ENCODE measurements at places on chromosomes 13 and 19. TPM values are rescaled to one million over a fixed set of nuclear protein-coding genes. Genes with fewer than 3 reads are reported as not detected.

- DNase-seq: no peak
These were observed 11.9 kb downstream of the GRAMD1A start for GRCh38 chr19:35011737-35012682.

DNA sequence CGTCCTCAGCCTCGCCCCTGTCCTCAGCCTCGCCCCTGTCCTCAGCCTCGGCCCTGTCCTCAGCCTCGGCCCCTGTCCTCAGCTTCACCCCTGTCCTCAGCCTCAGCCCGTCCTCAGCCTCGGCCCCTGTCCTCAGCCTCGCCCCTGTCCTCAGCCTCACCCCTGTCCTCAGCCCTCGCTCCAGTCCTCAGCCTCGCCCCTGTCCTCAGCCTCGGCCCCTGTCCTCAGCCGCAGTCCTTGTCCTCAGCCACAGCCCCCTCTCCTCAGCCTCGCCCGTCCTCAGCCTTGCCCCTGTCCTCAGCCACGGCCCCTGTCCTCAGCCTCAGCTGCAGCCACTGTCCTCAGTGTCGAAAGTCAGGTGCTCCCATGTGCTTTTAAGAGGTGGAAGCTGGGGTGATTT is 10.5 kb downstream of the C13orf46 start:
- DNase-seq: no peak

- peak; percentile 33 for DNase-seq
These were observed 258.2 kb upstream of the STARD13 start for GRCh38 chr13:33543631-33544265.

GRCh38 chr13:100139817-100140216 is 50.9 kb downstream of the PCCA start:
- no peak for DNase-seq

DNA sequence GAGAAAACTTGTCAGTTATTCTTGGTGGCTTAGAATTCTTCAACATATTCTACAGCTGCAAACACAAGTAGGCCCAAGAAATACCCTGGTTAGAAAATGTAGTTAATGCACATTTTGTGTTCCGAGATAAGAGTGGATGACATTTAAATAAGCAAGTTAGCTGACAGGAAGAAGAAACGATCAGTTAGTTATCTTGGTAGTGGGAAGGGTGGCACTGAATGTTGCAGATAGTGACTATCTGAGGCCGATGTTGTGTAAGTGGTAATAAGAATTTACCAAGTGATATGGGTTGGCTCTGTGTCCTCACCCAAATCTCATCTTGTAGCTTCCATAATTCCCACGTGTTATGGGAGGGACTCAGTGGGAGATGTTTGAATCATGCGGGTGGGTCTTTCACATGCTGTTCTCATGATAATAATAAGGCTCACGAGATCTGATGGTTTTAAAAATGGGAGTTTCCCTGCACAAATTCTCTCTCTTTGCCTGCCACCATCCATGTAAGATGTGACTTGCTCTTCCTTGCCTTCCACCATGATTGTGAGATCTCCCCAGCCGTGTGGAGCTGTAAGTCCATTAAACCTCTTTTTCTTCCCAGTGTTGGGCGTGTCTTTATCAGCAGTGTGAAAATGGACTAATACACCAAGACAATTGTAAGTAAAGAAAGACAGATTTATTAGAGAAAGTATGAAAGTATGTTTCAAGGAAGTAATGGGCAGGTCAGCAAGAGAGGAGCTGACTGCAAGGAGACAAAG is 10.9 kb upstream of the AKAP11 start:
- no peak for DNase-seq

DNA sequence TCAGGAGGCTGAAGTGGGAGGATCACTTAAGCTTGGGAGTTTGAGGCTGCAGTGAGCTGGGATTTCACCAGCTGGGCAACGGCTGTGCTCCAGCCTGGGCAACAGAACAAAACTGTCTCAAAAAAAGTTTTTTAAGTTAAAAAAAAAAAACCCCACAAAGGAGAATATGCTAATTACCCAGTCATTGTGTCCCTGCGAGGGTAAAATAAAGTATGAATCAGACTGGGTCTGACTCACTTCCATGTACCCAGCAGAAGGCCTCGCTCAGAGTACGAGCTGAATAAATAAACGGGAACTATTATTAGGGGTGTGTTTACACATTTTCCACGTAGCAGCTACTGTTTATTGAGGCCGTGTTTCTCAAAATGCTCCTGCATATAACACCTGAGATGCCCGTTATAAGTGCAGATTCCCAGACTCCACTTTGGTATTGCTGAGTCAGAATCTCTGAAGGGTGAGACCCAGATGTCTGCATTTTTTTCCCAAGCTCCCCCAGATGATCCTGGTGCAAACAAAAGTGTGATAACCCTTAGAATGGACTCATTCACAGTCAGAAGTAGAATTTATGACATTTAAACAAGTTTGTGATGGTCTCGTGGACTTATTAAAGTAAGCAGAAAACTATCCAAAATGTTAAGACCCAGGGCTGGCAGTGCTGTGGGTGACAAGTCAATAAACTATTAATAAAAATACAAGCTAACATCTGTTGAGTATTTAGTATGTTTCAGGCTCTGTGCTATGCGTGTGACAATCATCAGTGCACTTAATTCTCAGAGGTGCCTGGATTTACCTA is 28.2 kb downstream of the KCNC3 start:
- no peak for DNase-seq

DNA sequence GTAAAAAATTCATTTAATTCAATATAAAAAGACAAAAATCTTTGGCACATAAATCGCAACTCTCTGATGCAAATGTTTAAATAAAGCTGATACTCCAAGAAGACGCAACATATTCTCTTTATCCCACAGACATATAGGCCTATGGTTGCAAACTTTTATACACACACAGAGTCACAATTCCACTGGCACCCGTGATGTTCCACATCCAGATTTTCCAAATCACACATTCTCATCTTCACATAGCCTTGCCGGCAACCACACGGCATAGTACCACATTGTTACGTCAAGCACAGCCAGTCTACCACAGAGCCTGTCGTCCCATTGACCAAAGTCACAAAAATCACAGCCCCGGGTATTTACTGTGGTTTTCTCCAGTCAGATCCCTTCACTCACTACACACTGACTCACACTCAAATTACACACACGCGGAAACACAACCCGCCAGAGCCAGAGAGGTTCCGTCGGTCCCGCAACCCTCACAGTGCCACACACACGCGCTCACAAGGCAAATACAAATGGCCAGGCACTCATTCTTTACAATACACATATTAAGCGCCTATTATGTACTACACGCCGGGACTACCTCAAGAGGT is 546 bp upstream of the ZNF546 start:
- DNase-seq: peak; percentile 54

- no peak for DNase-seq
These were observed 2.7 kb upstream of the ASPDH start for GRCh38 chr19:50516456-50516855.

DNA sequence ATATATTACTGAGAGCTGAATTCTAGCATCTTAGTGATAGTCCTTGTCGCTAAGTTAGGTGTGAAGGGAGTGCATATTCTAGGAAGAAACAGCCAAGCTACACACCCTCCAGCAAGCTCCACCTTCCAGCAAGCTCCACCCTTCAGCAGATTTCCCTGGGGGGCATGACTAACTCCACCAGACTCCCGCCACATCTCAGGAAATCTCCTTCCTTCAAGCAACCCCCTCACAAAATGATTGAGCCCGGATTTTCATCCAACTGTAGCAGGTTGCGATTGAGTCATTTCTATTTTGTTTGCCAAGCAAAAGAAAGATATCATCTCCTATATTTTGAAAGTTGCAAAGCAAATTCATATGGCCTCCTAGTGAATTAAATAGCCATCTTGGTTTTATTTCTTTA is 162.1 kb upstream of the TMTC4 start:
- no peak for DNase-seq

GRCh38 chr13:86838411-86839120 is 832.6 kb upstream of the SLITRK5 start:
- no peak for DNase-seq

DNA sequence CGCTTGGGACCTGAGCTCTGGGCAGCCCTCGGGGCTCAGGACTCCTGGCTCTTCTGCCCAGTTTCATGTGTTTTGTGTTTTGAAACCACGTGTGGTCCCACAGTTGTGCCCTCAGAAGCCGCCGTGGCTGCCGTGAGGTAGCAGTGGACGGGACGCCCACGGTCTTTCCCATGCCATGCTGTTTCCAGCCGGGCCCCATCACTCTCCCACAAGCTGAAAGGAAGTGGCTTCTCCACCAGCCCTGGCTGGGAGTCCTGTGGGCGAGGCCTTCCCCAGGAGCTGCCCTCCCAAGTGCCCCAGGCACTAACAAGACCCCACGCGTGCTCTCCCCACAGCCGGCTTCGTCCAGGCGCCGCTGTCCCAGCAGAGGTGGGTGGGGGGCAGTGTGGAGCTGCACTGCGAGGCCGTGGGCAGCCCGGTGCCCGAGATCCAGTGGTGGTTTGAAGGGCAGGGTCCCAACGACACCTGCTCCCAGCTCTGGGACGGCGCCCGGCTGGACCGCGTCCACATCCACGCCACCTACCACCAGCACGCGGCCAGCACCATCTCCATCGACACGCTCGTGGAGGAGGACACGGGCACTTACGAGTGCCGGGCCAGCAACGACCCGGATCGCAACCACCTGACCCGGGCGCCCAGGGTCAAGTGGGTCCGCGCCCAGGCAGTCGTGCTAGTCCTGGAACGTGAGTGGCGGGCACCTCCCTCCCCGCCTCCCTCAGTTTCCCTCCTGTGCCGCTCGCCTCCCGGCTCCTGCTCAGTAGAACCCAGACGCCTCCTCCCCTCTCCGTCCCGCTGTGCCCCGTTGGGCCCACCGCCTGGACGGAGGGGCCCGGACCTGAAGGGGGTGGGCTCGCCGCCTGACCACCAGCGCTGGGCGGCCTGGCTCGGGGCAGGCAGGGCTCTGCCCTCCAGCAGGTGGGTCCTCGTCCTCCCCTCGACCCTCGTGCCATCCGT is 5.3 kb downstream of the BSG start:
- DNase-seq: no peak

DNA sequence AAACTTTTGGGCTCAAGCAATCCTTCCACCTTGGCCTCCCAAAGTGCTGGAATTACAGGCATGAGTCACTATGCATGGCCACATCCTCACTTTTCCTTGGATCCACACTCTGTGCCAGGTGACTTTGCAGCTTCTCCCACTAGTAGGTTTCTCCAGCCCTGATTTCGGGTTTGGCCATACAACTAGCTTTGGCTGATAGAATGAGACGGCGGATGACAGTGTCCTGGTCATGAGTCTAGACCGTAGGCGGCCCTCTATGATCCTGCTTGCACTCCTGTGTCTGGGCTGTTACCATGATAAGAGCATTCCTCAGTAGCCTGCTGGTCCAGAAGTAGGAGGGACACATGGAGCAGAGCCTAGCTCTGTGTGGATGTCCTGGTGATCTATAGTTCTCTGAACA is 112.5 kb upstream of the KL start:
- DNase-seq: no peak

DNA sequence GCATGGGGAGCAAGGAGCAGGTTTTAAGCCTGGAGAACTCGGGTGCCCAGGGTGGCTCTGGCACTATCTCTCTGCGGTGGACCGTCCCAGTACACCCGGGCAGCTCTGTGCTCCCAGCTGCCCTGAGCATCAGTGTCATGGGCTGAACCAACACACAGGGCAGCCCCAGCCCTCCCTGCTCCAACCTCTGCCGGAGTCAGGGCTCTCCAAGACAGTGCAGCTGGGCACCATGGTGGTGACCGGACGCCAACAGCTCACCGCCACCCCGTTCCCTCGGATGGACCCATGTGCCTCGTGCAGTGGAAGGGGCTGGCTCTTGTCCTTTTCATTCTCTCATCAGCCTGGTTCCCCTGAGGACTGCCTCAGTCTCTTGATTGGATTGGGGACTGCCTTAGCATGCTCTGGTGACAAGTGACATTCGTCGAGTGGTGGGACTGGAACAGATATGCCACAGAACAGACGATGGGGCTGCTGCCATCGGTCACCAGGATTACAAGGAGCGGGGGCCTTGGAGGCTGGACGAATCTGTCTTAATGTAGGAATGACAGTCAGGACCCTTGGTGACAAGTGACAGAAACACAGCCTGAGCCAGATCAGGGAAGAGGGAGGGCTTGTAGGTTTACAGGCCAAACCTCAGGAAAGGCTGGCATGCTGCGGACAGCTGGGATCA is 25.7 kb upstream of the VSTM2B start:
- DNase-seq: no peak

DNA sequence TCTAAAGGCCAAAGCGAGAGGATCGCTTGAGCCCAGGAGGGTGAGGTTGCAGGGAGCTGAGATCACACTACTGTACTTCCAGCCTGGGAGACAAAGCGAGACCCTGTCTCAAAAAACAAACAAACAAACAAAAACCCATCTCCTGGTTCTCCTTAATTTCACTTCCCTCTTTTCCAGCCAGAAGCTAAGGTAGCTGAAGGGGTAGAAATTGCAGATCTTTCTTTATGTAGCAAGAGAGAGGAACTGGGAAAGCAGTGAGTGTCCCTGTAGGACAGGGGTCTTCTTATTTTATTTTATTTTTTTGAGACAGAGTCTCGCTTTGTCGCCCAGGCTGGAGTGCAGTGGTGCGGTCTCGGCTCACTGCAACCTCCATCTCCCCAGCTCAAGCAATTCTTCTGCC is 4.5 kb upstream of the TSPAN16 start:
- DNase-seq: no peak

DNA sequence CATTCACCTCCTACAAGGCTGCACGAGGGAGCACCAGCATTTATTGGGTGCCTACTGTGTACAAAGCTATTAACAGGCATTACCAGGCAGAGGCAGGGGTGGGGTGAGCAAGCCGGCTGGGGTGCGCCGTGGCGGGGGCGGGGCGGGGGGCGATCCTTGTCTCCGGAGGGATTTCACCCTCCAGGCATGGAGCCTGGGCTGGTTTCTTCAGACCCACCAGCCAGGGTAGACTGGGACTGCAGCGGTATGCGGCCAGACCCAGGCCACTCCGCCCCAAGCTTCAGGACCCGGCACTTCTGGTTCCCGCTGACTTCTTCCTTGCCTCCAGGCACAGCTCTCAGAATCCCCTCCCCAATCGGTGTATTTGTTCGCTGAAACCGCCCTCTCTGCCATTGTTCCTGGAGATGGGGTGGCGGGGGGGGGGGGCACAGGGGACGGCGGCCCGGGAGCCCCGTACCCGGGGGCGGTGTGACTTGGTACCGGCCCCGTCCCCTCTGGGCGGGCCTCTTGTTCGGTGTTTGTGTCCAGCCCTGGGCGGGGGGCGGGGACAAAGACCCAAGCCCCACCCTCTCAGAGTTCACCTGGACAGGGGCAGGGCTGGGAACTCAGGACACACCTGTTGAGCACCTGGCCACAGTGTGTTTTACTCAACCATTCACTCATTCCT is 14.4 kb downstream of the TJP3 start:
- no peak for DNase-seq

- no peak for DNase-seq
These were observed 74.4 kb upstream of the FARP1 start for GRCh38 chr13:98068521-98068920.

- DNase-seq: no peak
These were observed 33.8 kb upstream of the GTF2F2 start for GRCh38 chr13:45086484-45086883.

Gene KLF1
- total RNA-seq: 0.24 TPM

Gene SMIM24
- not detected for total RNA-seq

Gene CKM
- not detected for total RNA-seq

Gene KATNAL1
- 6.7 TPM for total RNA-seq

Gene SYDE1
- total RNA-seq: 11.4 TPM

Gene ZNF491
- 0.56 TPM for total RNA-seq

Gene LGALS14
- not detected for total RNA-seq

Gene PTH2
- total RNA-seq: not detected

Gene SPRED3
- total RNA-seq: 0.05 TPM

Gene IZUMO2
- not detected for total RNA-seq

Gene BCL2L12
- 5.3 TPM for total RNA-seq

Gene FBXO46
- total RNA-seq: 7.0 TPM

Gene ZNF793
- 0.16 TPM for total RNA-seq

Gene ICAM4
- not detected for total RNA-seq

Gene URAD
- not detected for total RNA-seq

Gene NUFIP1
- total RNA-seq: 5.1 TPM

Gene CEACAM6
- total RNA-seq: not detected

All from SK-MEL-5 (cell line).